ENCODE measurements at places on chromosomes 11 and 22. TPM values are rescaled to one million over a fixed set of nuclear protein-coding genes. Genes with fewer than 3 reads are reported as not detected.

Gene ARCN1
- total RNA-seq = 150 TPM

- DNase-seq = no peak
- peaks cover 49% of the 10 kb centered on the region for H3K4me1 ChIP-seq
Measured at GRCh38 chr11:116786326-116786725, 1.5 kb downstream of the ZPR1 start.

DNA sequence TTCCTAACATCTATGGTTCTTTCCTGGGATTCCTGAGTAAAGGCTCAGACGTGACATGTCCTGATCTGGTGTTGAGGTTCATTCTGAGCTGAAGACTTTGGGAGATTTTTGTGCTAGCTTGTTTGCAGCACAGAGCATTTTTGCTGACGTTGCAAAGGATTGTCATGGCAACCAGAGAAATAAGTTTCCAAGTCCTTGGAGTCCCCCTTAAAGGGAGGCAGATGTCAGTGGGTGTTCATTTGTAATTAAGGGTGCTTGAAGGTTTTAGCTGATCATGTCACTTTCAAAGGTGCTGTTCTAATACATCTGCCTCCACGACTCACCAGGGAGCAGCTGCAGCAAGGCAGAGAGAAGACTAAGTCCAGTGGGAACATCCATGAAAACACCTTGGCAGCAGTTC lies 5.4 kb upstream of the SYN3 start:
- no peaks in the 10 kb centered on the region for H3K4me1 ChIP-seq
- no peaks in the 10 kb centered on the region for H3K36me3 ChIP-seq
- peaks cover 29% of the 10 kb centered on the region for H3K27me3 ChIP-seq
- H3K27ac ChIP-seq = no peak overlapping the region

Gene WNT7B
- total RNA-seq = not detected

DNA sequence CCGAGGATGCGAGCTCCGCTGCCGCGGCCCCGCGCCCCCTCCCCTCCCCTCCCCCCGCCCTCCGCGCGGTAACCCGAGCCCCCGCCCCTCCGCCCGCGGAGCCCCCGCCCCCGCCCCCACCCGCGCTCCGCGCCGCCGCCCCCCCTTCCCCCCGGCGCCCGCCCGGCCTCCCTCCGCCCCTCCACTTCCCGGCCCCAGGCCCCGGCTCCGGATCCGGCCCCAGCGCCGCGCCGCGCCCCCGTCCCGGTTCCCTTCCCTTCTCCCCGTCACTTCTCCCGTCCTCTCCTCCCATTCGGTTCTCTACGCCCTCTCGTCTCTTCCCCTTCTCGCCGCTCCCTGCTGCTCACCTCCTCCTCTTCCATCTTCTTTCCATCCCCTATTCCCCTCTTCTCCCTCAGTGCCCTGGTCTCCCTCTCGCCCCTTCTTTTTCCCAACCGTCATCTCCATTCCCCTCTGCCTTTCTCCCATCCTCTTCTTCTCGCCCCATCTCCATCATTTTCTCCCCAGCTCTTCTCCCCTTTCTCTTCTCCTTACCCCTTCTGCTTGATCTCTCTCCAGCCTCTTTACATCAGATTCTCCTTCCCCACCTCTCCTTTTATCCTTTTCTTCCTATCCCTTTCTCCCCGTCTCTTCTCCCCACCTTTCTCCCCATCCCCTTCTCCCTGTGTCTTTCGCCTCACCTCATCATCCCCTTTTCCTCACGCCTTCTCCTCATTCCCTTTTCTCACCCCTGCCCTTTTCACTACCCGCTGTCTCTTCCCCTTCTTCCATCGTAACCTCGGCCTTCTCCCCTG lies at the start of gene DCHS1:
DCHS1 (minus strand) TSS at position 20 of the 794 bp plus-strand sequence. CDS start 14,196 bp downstream, outside the sequence.
- DNase-seq = no peak
- peak within 1 kb of the TSS; percentile 4 for H3K27ac ChIP-seq
- no peaks in the 10 kb centered on the region for H3K36me3 ChIP-seq
- peak within 1 kb of the TSS; percentile 75 for H3K4me3 ChIP-seq
- peaks cover 5% of the 10 kb centered on the region for H3K27me3 ChIP-seq
- H3K4me1 ChIP-seq = peaks cover 3% of the 10 kb centered on the region

- H3K4me1 ChIP-seq = peaks cover 18% of the 10 kb centered on the region
- H3K4me3 ChIP-seq = no peak overlapping the region
- H3K36me3 ChIP-seq = peaks cover 18% of the 10 kb centered on the region
- DNase-seq = no peak
- H3K27me3 ChIP-seq = no peaks in the 10 kb centered on the region
- H3K27ac ChIP-seq = no peak overlapping the region
Measured at GRCh38 chr11:111838054-111838453, 33.3 kb downstream of the ALG9 start.

Gene SLC5A1
- not detected for total RNA-seq

DNA sequence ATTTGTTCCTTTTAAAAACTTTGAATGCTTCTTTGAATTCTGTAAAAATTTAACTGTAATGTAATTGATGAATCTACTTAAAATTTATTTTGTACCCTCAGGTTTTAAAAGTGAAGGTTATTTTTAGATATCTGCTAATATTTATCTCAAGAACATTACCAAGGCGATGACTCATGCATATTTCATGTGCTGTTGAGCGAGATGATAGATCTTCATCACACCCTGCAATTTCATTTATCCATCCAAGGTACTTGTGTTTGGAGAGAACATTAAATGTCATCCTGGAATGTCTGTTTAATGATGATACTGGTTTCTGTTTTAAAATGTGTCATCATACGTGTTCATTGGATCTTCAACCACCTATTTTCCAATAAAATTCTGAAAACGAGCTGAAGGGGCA lies 6.7 kb upstream of the OOSP4A start:
- DNase-seq = no peak
- H3K4me3 ChIP-seq = no peak overlapping the region
- H3K36me3 ChIP-seq = no peaks in the 10 kb centered on the region
- H3K27me3 ChIP-seq = peaks cover 16% of the 10 kb centered on the region
- no peaks in the 10 kb centered on the region for H3K4me1 ChIP-seq
- H3K27ac ChIP-seq = no peak overlapping the region

GRCh38 chr11:44708523-44709280 lies 18.1 kb upstream of the TSPAN18 start:
- peaks cover 2% of the 10 kb centered on the region for H3K4me1 ChIP-seq
- DNase-seq = no peak
- H3K4me3 ChIP-seq = no peak overlapping the region
- no peak overlapping the region for H3K27ac ChIP-seq

DNA sequence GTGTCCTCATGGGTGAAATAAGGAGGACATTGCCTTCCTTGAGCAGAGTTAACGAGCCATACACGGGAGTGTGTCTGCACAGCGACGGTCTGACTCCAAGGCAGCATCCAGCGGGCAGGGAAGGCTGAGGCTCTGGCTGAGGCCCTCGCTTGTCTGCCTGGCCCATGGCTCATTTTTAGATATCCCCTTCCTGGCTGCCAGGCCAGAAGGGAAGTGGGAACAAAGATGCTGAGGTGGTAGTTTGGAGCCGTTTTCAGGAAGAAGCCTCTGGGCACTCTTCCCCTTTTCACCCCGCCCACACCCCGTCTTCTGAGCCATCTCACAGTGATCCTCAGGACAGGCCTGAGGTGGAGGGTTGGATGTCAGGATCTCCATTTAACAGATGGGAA lies 3.0 kb upstream of the SLCO2B1 start:
- H3K27ac ChIP-seq = no peak overlapping the region
- no peaks in the 10 kb centered on the region for H3K27me3 ChIP-seq
- H3K4me1 ChIP-seq = peaks cover 14% of the 10 kb centered on the region
- DNase-seq = no peak
- no peak overlapping the region for H3K4me3 ChIP-seq

DNA sequence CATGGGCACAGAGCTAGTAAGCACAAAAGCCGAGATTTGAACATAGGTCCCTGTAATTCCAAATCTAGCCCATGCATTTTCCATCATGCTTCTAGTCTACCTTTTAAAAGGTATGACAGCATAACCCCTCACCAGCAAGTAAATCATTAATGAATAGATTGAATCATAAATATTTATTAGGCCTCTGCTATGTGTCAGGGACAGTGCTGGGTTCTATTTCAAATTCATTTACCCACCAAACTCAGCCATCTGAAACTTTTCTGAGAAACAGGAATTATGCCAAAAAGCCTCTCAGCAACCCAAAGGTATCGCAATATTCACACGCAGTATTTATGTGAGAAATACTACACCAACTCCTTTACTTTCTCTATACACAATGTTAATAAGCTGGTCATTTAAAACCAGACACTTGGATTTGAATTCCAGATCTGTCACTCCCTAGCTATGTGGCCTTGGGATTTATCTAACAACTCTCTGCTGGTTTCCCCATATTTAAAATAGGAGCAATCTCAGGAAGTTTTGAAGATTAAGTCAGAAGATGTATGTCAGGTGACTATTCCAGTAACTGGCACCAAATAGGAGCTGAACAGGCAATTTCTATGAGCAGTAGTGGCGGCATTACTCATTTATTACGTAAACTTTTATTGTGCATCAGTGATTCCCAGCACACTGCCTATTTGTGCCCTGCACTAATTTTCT lies 191.4 kb downstream of the TENM4 start:
- no peaks in the 10 kb centered on the region for H3K27me3 ChIP-seq
- no peaks in the 10 kb centered on the region for H3K36me3 ChIP-seq
- no peak for DNase-seq
- H3K4me1 ChIP-seq = no peaks in the 10 kb centered on the region
- H3K27ac ChIP-seq = no peak overlapping the region

GRCh38 chr11:73204711-73205121 lies 13.4 kb upstream of the P2RY2 start:
- no peak for DNase-seq
- no peaks in the 10 kb centered on the region for H3K4me1 ChIP-seq
- H3K4me3 ChIP-seq = no peak overlapping the region
- H3K27me3 ChIP-seq = peaks cover 12% of the 10 kb centered on the region

DNA sequence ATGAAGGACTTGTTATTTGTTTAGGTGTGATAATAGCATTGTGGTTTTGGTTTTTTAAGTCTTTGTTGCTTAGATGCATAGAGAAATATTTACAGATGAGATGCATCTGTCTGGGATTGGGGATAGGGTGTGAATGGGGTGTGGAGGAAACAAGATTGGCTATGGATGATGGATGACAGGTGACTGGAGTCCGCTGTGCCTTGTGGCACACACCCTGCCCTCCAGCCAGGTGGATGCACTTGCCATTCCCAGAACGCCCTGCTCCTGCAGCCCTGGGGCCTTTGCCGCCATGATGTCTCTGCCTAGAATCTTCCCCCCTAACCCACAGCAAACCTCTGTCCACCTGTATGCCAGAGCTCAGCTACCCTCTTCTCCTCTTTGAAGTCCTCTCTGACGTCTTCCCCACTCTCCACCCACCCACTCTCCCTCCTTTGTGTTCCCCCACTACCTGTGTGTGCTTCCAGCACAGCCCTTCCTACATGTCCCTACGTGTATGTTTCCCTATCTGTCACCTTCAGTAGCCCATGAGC lies 54.7 kb downstream of the WNT11 start:
- peaks cover 1% of the 10 kb centered on the region for H3K36me3 ChIP-seq
- peaks cover 27% of the 10 kb centered on the region for H3K27me3 ChIP-seq
- H3K4me1 ChIP-seq = peaks cover 18% of the 10 kb centered on the region
- H3K27ac ChIP-seq = peak overlapping the region; percentile 50
- H3K4me3 ChIP-seq = peak overlapping the region; percentile 70

DNA sequence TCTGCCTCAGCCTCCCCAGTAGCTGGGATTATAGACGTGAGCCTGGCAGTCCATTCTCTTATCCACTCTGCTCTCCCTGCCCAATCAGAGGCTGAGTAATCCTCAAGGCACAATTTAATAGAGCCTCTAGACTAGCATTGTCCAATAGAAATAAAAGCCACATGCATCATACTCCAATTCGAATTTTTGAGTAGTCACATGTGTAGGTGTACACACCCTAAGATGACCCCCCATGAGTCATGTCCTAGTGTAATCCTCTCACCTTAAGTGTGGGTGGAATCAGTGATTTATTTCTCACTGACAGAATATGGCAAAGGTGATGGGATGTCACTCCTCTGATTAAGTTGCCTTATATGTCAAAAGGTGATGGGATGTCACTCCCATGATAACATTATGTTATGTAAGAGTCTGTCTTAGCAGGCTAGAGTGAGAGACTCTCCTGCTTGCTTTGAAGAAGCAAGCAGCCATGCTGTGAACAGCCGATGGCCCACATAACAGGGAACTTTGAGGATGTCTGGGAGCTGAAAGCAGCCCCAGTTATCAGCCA lies 61.3 kb downstream of the MN1 start:
- H3K4me1 ChIP-seq = no peaks in the 10 kb centered on the region
- no peak overlapping the region for H3K27ac ChIP-seq
- H3K36me3 ChIP-seq = no peaks in the 10 kb centered on the region
- no peak for DNase-seq

DNA sequence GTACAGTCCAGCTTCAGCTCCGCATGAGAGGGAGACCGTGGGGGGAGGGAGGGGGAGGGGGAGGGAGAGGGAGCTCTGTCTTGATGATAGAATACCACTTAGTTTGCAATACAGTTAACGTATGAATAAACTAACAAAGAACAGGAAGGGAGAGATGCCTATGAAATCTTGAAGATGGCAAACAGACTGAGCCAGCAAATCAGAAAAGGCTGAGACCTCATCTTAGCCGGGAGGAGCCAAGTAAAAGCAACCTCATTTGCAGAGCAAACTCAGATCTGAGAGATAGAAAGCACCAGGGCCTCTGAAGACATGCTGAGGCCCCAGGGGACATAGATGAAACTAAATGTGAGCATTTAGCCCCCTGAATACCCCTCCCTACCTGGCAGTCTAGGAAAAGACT lies 23.0 kb downstream of the APLP2 start:
- no peak for DNase-seq
- H3K4me1 ChIP-seq = peaks cover 1% of the 10 kb centered on the region
- no peak overlapping the region for H3K27ac ChIP-seq
- H3K36me3 ChIP-seq = no peaks in the 10 kb centered on the region

Gene OSBP2
- total RNA-seq = 0.45 TPM

DNA sequence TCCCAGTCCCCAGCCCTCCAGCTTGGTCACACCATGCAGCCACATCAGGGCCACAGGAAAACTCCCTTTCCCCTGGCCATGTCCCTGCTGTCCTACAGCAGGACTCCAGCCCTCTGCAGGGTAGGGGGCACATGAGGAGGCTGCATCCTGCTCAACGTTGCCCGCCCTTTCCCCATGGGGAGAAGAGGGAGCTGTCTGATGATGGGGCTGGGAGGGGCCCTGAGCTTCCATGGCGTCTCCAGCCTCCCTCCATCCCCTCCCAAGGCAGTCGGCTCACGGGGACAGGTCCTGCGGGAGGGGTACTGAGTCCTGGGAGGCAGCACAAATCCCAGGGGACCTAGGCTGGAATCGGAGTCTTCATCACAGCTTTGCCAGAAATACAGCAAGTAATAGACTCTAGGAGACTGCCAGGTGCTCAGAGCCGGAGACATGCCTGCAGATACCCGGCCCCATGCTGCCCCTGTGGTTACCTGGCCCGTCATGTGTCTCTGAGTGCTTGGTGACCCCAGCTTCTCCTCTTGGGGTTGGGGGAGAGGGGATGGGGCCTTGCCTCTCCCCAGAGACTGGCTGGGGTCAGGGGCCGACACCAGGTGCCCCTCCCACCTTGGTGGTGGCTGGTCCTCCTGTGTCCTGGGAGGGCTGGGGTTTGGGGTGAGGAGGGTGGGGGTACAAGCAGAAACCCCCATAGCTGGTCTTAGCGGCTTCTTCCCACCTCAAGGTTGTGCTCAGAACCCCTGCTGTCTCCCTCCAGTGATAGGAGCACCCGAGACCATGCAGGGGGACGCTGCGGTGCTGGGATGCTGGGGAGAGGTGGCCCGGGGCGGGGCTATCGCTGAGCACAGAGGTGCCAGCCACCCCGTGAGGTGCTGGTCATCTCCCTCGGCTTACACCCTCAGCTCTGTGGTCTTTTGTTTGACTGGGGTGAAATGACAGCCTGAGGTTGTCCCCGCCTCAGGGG lies 2.3 kb downstream of the MRGPRE start:
- peaks cover 4% of the 10 kb centered on the region for H3K27me3 ChIP-seq
- no peaks in the 10 kb centered on the region for H3K4me1 ChIP-seq
- H3K36me3 ChIP-seq = no peaks in the 10 kb centered on the region
- no peak overlapping the region for H3K27ac ChIP-seq
- H3K4me3 ChIP-seq = no peak overlapping the region
- DNase-seq = no peak
